ENCODE measurements at places on chromosomes 6 and 20.

DNA sequence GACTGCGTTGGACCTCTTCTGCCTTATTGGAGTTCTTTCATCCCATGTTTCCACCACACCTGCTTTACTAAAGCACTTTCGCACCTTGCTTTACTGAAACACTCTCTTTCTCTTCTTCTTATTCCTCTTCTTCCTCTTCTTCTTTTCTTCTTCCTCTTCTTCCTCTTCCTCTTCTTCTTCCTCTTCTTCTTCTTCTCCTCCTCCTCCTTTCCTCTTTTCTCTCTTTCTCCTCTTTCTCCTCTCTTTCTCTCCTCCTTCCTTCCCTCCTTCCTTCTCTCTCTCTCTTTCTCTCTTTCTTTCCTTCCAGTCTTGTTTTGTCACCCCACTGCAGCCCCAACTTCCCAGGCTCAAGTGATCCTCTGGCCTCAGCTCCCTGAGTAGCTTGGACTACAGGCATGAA lies 4.0 kb upstream of the RIPPLY2 start:
- no peak for DNase-seq

DNA sequence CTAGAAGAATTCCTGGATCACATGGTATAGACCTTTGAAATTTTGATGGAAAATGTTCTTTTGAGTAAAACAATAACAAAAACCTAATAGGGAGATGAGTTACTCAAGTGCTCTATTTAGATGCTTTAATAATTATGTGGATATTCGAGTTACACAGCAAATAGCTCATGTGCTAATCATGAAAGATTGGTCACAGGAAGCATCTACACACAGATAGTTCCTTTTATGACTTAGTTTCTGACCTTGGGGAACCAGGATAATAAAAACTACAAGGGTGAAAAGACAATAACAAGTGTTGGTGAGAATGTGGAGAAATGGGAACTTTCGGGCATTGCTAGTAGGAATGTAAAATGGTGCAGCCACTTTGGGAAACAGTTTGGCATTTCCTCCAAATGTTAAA lies 19.7 kb downstream of the UBE2V1 start:
- DNase-seq, result no peak

- no peak for DNase-seq
These were observed 4.3 kb upstream of the COX4I2 start for GRCh38 chr20:31633339-31633914.

DNA sequence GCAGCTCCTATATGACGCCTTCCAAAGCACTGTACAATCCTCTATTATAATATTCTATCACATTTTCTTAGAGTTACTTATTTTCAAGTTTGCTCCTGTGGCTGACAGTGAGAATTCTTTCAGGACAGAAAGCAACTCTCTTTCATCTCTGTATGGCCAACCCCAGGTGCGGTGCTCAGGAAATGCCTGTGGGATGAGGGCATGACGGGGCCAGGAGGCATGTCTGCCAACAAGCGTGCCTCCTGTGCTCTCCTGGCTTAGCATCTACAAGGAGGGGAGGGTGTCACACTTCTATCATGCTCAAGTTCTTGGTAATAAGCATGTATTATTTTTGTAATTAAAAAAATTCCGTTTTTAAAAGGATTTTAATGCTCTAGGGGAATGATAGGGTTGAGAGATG lies 11.4 kb downstream of the MRPL14 start:
- no peak for DNase-seq

DNA sequence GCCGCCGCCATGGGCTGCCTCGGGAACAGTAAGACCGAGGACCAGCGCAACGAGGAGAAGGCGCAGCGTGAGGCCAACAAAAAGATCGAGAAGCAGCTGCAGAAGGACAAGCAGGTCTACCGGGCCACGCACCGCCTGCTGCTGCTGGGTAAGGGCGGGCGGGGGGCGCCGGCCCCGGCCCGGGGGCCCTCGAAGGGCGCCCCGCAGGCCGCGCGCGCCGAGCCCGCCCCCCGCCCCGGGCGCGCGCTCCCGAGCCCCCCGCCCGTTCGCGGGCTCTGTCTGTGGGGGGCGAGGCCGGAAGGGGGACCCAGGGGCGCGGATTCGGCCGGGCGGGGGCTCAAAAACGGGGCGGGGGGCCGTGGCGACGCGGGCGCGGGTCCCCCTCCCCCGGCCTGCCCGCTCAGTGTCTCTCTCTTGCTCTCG lies 39.2 kb downstream of the GNAS start:
- DNase-seq, result peak; percentile 50

DNA sequence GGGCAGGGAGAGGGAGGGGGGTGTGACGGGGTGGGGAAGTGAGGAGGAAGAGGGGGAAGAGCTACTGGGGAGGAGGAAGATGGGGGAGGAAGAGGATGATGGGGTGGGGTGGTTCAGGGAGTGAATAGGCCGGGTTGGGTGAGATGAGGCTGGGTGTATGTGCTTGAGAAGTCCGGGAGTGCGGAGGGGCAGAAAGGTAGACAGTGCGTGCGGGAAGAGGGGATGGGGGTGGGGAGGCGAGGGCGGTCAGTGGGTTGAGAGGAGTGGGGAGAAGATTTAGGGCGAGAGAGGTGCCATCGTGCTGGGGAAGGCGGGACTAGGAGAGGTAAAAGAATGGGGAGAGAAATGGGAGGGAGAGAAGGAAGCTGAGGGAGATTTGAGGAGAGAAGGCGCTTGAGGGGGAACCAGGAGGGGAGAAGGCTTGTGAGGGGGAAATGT lies 30.9 kb upstream of the NOTCH4 start:
- DNase-seq, result no peak

GRCh38 chr20:36483919-36484808 lies 57.2 kb upstream of the MYL9 start:
- peak; percentile 38 for DNase-seq

GRCh38 chr6:82738773-82739172 lies 326.9 kb downstream of the UBE3D start:
- DNase-seq, result no peak

GRCh38 chr6:105859457-105859856 lies 226.7 kb upstream of the PRDM1 start:
- no peak for DNase-seq

- DNase-seq, result no peak
These were observed 67.1 kb downstream of the NCOA7 start for GRCh38 chr6:125857846-125858245.

DNA sequence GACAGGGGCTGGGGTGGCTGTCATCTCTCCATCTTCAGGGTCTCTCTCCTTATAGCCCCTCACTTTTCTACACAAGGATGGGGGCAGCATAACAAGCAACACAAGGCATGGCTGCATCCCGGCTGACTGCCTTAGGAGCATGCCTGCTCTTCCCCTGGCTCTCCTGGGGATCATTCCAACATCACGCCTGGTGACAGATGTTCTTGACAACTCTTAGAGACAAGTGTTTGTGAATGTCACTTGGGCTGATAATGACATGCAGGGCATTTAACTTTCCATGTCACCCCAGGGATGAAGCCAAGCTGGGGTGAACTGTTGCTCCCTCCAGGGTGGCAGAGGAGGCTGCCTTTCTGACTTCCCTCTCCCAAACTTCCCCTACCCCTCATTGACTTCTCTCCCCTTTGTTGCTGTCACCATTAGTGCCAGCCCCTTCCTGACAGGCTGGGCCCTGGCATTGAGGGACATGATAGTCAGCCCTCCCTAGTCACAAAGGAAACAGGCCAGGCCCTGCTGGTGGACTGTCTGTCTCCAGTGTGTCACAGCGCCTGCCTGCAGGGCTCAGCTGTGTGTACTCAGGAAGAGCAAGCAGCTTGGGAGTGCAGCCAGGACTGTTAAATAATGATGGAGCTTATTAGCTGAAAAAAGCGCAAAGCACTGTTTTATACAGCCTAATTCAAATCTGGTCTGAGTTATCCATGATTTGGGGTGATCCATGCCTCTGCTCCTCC lies 161.8 kb downstream of the LRFN2 start:
- peak; percentile 80 for DNase-seq

- DNase-seq, result no peak
These were observed 300.0 kb downstream of the ZFAND3 start for GRCh38 chr6:38119516-38119915.

GRCh38 chr6:126153661-126154060 lies 167.3 kb downstream of the TRMT11 start:
- DNase-seq, result no peak

DNA sequence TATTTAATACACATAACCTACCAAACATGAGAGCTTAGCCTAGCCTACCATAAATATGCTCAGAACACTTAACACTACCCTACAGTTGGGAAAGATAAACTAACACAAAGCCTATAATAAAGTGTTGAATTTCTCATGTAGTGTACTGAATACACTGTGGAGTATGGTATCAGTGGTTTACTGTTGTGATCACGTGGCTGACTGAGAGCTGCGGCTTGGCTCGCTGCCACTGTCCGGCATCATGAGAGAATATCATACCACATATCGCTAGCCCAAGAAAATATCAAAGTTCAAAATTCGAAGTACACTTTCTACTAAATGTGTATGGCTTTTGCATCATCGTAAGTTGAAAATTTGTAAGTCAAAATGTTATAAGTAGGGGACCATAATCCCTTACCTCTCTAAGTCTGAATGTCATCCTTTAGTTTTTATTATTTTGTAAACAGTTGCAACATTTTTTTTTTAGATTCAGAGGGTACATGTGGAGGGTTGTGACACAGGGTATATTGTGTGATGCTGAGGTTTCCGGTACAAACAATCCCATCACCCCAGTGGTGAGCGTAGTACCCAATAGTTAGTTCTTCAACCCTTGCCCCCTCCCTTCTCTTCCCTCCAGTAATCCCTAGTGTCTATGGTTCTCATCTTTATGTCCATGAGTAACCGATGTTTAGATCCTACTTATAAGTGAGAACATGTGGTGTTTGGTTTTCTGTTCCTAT lies 14.6 kb upstream of the TAAR1 start:
- DNase-seq, result peak; percentile 10
